ENCODE measurements at places on chromosomes 2 and 18.

GRCh38 chr2:31525876-31526275 is 54.9 kb downstream of the SRD5A2 start:
- DNase-seq: no peak

GRCh38 chr18:67733088-67733487 is 216.6 kb upstream of the DSEL start:
- no peak for DNase-seq

- no peak for DNase-seq
Measured at GRCh38 chr18:37567061-37567993, 1.7 kb upstream of the CELF4 start.

GRCh38 chr18:58793361-58793760 is 71.3 kb upstream of the ZNF532 start:
- no peak for DNase-seq

- no peak for DNase-seq
Measured at GRCh38 chr2:216505133-216506106, 6.8 kb downstream of the RPL37A start.

GRCh38 chr2:71962911-71963694 is 184.6 kb downstream of the CYP26B1 start:
- no peak for DNase-seq

DNA sequence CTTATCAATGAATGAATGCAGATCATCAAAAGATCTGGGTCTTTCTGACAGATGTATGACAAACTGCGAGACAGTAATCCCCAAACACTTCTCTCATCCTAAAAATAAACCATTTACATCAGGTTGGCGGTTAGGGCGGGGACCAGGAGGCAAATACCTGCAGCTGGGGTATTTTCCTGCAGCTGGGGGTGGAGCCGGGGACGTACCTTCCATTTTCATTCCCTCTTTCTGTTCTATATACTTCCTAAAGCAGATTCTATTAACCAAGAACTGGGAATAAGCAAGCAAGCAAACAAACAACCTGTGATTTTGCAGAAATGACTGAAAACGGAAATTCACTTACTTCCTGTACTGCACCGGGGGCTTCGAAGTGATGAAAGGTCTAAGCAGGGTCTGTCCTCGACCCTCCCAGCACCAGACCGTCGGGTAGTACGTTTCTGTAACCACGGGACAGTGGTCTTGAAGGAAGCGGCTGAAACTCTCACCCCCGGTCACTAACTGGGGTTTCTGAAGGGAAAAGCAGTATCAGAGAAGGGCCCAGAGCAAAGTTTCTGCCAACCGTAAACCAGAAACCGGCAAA is 1.2 kb downstream of the ABHD3 start:
- DNase-seq: peak; percentile 34

Measured in CD4-positive, alpha-beta T cell treated with Interleukin-2 at 100 ng/mL for 4 hours (primary cell).